ENCODE measurements at places on chromosomes 12 and 14. TPM values are rescaled to one million over a fixed set of nuclear protein-coding genes. Genes with fewer than 3 reads are reported as not detected.
A peak's percentile ranks its signal among the peaks of the same experiment; 100 is the strongest.

The LRFN5 gene
- 0.28 TPM for total RNA-seq

The DNAJC22 gene
- total RNA-seq: 6.2 TPM

The BIN2 gene
- 1.7 TPM for total RNA-seq

- no peaks in the 10 kb centered on the region for H3K36me3 ChIP-seq
- H3K4me1 ChIP-seq: peaks cover 7% of the 10 kb centered on the region
- H3K4me3 ChIP-seq: no peak overlapping the region
- H3K27ac ChIP-seq: peak overlapping the region; percentile 43
- DNase-seq: peak; percentile 71
Measured at GRCh38 chr12:95336387-95337067, 118.9 kb downstream of the VEZT start.

GRCh38 chr14:54935958-54936357, 33.3 kb upstream of the GCH1 start:
- H3K27me3 ChIP-seq: no peaks in the 10 kb centered on the region
- no peak overlapping the region for H3K4me3 ChIP-seq
- DNase-seq: no peak
- H3K27ac ChIP-seq: no peak overlapping the region

GRCh38 chr12:112973818-112974231, 4.5 kb upstream of the OAS2 start:
- H3K4me3 ChIP-seq: no peak overlapping the region
- no peaks in the 10 kb centered on the region for H3K4me1 ChIP-seq
- H3K27me3 ChIP-seq: no peaks in the 10 kb centered on the region
- DNase-seq: no peak
- H3K36me3 ChIP-seq: no peaks in the 10 kb centered on the region
- no peak overlapping the region for H3K27ac ChIP-seq

- H3K4me1 ChIP-seq: no peaks in the 10 kb centered on the region
- no peak for DNase-seq
- H3K27me3 ChIP-seq: no peaks in the 10 kb centered on the region
- H3K27ac ChIP-seq: no peak overlapping the region
- no peak overlapping the region for H3K4me3 ChIP-seq
Measured at GRCh38 chr12:122323311-122324019, 57.2 kb upstream of the VPS33A start.

DNA sequence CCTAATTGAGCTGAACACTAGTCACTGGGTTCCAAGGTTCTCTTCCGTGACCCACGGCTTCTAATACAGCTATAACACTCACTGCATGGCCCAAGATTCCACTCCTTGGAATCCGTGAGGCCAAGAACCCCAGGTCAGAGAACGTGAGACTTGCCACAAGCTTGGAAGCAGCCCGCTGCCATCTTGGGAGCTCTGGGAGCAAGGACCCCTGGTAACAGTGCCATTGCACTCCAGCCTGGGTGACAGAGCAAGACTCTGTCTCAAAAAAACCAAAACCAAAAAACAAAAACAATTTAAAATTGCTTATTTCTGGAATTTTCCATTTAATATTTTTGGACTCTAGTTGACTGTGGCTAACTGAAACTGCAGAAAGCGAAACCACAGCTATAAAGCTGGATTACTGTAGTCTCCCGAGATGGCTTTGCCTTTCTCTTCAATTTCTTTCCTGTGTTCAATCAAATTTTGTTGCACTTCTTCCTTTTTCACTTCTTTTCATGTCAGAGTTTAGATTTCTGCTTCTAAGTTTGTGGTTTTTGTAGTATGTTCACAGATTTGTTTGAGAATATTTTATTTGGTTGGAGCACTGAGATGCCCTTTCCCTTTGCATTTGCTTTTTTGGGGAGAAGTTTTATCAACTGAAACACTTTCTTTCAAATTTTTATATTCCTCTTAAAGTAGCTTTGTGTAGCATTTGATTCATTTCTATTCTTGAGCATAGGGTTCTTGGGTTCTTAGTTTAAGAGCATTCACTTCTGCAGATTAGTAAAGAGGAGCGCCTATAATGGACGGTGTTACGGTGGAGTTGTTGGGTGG, 44.6 kb downstream of the DDHD1 start:
- H3K36me3 ChIP-seq: no peaks in the 10 kb centered on the region
- H3K27ac ChIP-seq: no peak overlapping the region
- no peak overlapping the region for H3K4me3 ChIP-seq
- no peak for DNase-seq

DNA sequence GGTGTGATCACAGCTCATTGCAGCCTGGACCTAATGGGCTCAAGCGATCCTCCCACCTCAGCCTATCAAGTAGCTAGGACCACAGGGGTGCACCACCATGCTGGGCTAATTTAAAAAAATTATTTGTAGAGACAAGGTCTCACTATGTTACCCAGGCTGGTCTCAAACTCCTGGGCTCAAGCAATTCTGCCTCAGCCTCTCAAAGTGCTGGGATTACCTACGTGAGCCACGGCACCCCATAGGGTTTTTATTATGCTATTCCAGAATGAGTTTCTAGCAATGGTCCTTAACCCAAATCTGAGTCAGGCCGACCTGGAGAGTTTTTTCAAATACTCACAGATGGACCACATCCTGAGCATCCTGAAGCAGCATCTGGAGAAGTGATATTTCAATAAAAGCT, 159.8 kb downstream of the CPNE8 start:
- H3K4me3 ChIP-seq: no peak overlapping the region
- no peak for DNase-seq
- no peaks in the 10 kb centered on the region for H3K4me1 ChIP-seq
- no peaks in the 10 kb centered on the region for H3K27me3 ChIP-seq

DNA sequence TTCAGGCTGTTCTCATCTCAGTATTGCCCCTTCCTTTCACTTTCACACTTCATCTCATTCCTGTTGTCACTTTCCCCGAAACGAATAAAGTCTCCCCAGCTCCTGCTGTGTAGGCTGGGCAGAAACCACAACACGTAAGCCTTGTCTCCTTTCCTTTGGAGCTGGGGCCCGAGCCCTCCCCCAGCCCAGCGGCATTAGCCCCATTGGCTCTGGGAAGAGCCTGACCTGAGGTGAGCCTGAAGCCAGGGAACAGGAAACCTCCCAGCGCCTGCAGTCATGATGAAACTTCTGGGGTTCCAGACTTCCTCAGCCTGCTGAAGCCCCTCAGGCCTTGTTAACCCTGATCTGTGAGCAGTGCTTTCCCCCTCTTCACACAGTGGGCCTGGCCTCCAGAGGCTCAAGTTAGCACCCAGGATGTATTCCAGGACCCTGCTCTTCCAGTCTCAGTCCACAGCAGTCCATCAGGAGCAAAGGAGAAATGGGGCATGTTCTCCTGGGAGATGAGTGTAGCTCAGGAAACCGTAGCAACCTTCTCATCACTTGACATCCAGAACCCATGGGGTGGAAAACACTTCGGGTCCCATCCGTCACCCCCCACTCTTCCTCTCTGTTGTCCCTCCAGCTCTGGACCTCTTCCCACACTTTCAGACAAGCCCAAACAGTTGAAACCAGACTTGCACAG, 21.8 kb downstream of the VASH1 start:
- H3K4me1 ChIP-seq: no peaks in the 10 kb centered on the region
- H3K4me3 ChIP-seq: no peak overlapping the region
- H3K36me3 ChIP-seq: no peaks in the 10 kb centered on the region
- no peak overlapping the region for H3K27ac ChIP-seq
- DNase-seq: no peak
- no peaks in the 10 kb centered on the region for H3K27me3 ChIP-seq
